ENCODE measurements at places on chromosomes 1 and 21.

DNA sequence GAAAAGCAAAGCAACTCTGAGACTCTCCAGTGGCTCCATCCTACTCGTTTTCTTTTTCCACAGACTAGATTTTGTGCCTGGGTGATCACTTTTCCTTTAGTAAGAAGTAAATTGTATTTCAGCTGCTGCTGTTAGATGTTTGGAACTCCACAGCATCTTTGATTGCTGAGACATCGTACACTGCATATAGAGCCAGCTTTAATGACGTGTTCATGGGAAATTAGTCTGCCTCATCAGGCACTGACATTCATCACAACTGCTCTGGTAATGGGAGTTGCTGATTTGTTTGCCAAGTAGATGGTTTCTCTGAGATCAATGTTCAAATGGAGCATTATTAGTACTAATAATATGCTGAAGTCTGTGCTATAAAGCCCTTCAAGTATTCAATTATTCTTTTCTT is 573.8 kb upstream of the NR5A2 start:
- DNase-seq = no peak

DNA sequence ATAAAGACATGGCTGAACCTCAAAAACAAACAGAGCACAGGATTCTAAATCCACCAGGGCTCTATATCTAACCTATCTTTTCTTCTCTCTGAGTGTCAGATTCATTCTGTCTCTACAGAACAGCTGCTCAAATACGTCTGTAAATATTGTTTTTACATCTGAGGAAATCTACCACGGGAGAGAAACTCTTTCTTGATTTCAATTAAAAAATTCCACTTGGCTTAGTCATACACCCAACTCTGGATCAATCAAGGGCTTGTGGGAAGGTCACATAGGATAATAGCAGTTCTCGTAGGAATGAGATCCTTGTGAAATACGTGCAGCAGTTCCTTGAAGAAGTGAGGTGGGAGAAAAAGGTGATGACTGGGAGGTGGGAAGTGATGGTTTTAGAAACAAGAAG is 1355.7 kb upstream of the ADGRL2 start:
- no peak for DNase-seq

GRCh38 chr21:26457817-26458216 is 115.3 kb downstream of the CYYR1 start:
- DNase-seq = no peak

DNA sequence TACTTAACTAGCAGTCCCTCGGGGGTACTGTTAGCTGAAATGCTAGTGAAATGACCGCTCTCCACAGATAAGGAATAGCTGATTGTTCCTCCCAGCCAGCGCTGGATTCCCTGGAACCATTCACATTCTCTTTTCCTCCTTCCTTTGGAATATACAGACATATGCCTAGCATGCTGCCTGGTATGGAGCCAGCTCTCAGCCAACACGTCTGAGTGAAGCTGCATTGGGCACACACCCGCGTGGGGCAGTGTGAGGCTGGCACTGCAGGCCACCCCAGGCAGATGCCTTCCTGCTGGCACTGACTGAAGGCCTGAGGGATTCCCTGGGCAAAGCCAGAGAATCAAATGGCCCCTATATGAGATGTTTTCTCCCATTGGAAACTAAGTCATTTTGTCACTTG is 66.7 kb downstream of the TLR5 start:
- DNase-seq = no peak

- DNase-seq = no peak
Measured at GRCh38 chr1:183103577-183103976, 80.4 kb downstream of the LAMC1 start.

DNA sequence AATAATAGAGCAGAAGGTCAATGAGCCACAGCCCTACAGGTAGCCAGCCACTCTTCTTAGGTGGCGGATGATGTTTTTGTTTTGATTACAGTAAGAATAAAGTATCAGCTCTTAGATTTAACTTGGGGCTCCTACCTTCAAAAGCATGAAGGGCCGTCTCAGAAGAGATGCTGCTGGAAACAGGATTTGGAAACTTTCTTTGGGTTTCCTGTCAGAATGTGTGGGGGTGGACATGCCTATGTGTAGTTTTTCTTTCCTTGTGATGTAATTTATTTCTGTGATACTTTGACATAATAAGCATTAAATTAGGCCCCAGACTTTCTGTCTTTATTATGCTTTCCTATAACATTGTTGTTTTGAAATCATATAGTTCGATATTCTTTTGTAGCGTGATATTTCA is 1.5 kb downstream of the RAP1A start:
- no peak for DNase-seq

DNA sequence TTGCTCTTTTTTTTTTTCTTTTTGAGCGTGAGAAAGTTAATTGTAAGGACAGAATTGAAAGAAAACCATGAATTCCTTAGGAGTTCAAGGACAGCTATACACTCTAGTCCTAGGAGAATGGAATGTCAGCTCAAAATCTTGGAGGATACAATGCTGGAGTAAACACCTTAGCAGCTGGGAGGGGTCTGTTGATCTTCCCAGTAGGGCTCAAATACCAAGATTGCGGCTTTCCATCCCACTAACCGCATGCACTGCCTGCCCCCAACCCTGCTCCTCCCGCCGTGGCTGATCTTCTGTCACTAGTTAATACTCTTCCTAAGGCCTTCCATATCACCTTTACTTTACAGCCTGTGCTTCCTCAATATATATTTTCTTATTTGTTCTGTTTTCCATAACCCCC is 2.6 kb upstream of the PDC start:
- DNase-seq = no peak

DNA sequence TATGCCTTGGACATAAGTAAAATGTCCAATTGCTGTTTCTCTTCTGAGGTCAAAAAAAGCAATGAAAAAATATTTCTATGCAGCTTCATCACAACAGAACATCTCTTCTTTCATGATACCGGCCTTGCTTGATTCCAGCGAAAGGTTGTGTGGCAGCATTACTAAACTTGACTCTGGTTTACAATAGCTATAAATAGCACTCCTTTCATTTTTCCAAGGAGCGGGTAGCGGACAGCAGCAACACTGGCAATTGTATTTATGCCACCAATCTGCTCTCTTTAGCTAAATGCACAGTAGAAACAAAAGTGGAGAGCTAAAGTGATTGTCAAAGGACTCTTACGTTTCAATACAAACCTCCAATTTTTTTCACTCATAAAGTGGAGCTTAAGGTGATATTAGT is 7.5 kb upstream of the DAB1 start:
- DNase-seq = no peak

GRCh38 chr1:240293706-240294105 is 202.0 kb downstream of the FMN2 start:
- DNase-seq = peak; percentile 6

DNA sequence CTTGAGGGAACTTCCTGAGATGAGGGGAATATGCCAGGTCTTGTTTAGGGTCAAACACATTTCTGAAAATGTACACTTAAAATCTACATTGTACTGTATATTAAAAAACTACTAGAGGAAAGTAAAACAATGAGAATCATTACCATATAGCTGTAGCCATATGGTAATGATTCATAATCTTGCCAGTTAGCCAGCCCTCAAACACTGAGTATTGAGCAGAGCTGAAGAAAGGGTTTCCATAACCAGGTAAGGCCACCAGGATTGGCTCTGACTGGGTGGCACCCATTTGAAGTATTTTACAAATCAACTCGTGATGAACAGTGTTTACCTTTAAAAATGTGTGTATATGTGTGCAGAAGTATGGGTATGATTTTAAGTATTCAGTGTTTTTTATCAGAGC is 226.7 kb downstream of the SLC45A1 start:
- no peak for DNase-seq

- DNase-seq = no peak
Measured at GRCh38 chr1:40971966-40972365, 7.5 kb upstream of the CTPS1 start.

DNA sequence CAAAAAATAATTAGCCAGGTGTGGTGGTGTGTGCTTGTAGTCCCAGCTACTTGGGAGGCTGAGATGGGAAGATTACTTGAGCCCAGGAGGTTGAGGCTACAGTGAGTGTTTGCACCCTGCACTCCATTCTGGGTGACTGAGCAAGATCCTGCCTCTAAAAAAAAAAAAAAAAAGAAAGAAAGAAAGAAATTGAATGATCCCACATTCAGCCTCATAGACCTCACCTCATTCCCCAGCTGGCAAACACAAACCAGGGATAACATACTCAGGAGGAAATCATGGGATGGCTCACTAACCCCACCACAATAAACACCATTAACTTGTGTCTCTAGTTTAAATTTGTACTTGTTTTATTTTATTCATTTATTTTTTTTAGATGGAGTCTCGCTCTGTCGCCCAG is 8.5 kb downstream of the ENSA start:
- DNase-seq = no peak

- DNase-seq = no peak
Measured at GRCh38 chr1:20721117-20722061, 3.6 kb upstream of the KIF17 start.

GRCh38 chr1:15172405-15173259 is 19.1 kb downstream of the TMEM51 start:
- DNase-seq = no peak

GRCh38 chr1:27058966-27059669 is 46.5 kb upstream of the TENT5B start:
- DNase-seq = no peak

GRCh38 chr1:166671627-166672026 is 167.6 kb upstream of the POGK start:
- no peak for DNase-seq

GRCh38 chr1:8025671-8026144 is 401 bp downstream of the ERRFI1 start:
- DNase-seq = peak; percentile 55

DNA sequence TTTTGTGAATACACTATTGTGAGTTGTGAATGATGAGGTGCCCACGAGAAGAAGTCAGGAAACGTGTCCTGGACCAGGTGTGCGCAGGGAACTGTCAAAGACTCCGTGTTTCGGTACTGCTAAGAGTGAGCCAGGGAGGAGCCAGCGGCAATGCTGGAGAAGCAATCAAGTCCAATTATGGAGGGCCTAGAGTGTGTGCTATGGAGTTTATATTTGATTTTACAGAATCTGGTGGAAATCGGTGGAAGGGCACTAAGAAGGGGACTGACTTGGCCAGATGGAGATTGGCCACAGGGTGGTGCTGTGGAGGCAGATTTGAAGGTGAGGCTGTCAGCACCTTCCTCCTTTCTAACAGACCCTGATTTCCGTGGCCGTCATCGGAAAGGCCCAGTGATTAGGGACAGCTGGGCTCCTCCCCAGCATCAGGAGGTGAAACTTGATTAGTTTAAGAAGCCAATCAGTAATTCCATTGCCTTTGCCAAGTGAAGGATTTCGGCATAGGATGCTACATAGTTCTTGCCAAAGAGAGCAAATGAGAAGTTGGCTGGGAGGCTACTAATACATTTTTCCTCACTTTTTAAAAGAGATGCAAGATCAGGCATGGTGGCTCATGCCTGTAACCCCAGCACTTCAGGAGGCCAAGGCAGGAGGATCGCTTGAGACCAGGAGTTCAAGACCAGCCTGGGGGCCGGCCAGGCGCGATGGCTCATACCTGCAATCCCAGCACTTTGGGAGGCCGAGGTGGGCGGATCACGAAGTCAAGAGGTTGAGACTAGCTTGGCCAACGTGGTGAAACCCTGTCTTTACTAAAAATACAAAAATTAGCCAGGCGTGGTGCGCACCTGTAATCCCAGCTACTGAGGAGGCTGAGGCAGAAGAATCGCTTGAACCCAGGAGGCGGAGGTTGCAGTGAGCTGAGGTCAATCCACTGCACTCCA is 7.0 kb downstream of the PTCH2 start:
- DNase-seq = peak; percentile 83

- DNase-seq = no peak
Measured at GRCh38 chr21:18940791-18941190, 537.2 kb upstream of the TMPRSS15 start.

- DNase-seq = no peak
Measured at GRCh38 chr1:246213502-246213901, 293.6 kb downstream of the SMYD3 start.

DNA sequence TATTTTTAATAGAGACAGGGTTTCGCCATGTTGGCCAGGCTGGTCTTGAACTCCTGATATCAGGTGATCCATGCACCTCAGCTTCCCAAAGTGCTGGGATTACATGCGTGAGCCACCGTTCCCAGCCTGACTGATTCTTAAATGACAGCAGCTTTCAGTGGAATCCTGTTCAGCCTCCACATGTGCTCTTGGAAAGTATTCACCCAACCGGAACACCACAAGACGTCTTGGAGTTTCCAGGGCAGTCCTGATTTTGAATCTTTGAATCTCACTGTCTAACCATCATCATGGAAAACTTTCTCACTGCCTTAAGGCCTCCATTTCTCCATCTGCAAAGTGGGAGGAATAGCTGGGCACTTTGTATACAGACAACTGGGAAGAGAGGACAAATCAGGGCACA is 58.1 kb upstream of the ITPKB start:
- no peak for DNase-seq

GRCh38 chr1:71566413-71566812 is 485.6 kb upstream of the ZRANB2 start:
- no peak for DNase-seq

DNA sequence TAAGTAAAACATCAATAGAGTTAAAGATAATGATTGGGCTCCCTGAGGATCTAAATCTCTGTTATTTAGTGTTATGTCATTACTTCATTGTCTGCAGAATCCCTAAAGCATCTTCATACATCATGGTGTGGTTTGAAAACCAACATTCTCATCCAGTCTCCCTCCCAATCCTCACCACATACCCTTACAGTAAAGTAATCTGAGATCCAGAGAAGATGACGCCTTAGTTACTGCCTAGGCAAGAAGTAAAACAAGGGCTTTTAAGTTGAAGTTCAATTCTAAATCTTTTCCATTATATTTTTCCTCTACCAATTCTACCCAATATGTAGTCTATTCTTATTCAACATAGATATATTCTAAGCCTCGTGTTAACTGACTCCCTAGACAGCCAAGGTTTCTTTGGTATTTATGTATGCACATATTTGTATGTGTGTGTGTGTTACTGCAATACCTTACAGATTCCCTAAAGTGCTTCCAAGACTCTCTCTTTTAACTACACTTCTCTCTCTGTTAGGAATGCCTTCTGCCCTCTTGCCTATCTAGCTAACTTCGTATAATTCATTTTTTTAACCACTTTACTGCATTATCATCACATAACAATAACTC is 17.3 kb downstream of the DPH5 start:
- DNase-seq = no peak

DNA sequence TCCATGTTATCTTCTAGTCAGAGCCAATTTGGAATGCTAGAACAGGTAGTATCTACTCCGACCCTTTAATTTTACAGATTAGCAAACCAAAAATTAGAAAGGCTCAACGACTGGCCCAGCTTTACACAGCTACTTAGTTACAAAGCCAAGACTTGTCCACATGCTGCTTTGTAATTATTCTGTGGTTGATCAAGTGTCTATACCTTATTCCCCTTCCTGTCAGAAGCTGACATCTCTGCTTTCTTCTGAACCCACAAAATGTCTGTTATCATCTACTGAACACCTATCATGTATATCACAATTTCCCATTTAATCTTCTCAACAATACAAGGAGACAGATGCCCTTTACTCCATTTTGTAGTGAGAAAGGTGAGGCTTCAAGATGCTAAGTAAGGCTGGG is 15.6 kb downstream of the TGFBR3 start:
- no peak for DNase-seq

- no peak for DNase-seq
Measured at GRCh38 chr1:111628153-111628552, 8.6 kb downstream of the RAP1A start.

GRCh38 chr1:22855668-22856606 is 116.7 kb downstream of the LACTBL1 start:
- DNase-seq = peak; percentile 14

GRCh38 chr1:39866767-39867166 is 16.5 kb downstream of the TRIT1 start:
- DNase-seq = no peak
